ENCODE measurements at places on chromosomes 12 and 14.

- DNase-seq, result peak; percentile 40
Observed at GRCh38 chr12:128365651-128366231, 98.8 kb downstream of the TMEM132C start.

GRCh38 chr14:26791117-26791806 lies 193.4 kb upstream of the NOVA1 start:
- no peak for DNase-seq

DNA sequence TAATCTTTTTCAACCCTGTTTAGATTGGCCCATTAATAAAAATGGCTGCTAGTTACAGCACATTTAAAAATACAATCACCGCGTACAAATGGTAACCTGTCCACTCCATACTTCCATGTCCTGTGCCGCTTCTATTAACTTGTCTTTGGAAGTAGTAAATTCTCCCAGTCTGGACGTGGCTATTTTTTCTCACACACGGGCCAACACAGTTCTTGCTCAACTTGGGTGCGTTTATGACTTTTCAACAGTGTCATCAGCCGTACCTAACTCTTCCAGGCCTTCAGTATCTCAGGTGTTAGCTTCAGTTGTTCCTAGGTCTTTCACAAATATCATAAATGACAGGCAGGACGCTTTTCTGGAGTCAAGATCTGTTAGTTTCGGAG lies 475 bp upstream of the PCNX1 start:
- no peak for DNase-seq

GRCh38 chr12:54984658-54985376 lies at the start of gene TESPA1:
TSS of gene TESPA1 (minus strand) at chr12:54984762. CDS start at chr12:54974562, 10,200 bp downstream.
- no peak for DNase-seq

DNA sequence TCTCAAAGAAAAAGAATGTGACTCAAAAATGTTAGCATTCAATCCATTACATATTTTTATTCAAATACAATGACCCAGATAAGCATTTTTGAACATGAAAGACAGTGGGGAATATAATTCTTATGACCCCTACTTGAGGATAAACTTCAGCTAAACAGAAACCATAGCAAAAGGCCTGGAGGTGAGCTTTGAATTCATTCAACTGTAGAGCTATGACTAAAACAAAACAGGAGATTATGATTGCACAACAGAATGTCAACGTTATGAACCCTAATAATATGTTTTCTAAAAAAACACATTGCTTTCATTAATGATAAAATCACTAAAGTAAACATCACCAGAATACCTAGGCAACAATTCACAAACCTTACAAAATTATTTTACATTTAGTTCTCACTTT lies 27.8 kb downstream of the EFCAB11 start:
- DNase-seq, result no peak

- peak; percentile 18 for DNase-seq
Observed at GRCh38 chr14:25048170-25049016, 1.6 kb downstream of the STXBP6 start.

GRCh38 chr12:21340403-21340802 lies 5.7 kb upstream of the SLCO1A2 start:
- DNase-seq, result no peak

DNA sequence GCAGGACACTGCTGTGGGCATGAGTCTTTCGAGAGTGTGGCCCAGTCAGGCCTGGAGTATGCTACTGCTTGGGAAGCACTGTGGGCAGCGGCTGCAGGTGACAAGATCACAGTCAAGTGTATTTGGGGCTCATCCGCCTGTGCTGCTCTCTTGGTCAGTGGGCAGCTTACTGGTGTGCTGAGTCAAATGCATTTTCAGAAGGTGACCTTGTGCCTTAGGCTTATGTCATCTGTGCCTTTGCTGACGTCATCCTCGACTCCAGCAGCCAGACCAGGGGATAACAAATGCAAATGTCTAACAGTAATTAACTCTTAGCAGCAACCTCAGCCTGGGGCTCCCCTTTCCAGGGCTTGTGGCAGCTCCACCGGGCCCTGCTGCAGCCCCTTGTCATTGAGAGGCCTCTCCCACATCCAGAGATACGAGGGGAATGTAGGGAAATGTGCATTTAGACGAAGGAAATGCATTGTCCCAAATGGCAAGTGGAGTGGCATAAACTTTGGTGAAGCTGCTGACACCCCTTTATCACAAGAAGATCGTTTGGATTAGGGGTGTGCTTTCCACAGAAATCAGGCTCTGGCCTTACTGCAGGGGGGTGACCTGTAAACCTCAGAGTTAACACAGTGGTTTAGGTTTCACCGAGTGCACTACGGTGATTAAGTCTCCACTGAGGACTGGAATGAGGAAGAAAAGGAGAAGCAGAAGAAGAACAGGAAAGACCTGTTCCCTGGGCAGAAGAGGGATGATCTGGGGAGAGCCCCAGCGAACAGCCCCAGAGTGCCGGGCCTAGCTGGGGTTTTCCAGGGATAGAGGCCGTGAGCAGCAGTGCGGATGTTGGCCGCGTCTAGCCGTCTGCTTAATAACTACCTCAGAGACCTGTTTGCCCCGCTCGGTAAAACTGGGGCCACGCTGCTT lies 39.7 kb downstream of the PSMA6 start:
- DNase-seq, result no peak

GRCh38 chr12:124241776-124242528 lies 52.9 kb upstream of the RFLNA start:
- no peak for DNase-seq

GRCh38 chr14:101477648-101478047 lies 83.6 kb upstream of the DIO3 start:
- DNase-seq, result no peak

DNA sequence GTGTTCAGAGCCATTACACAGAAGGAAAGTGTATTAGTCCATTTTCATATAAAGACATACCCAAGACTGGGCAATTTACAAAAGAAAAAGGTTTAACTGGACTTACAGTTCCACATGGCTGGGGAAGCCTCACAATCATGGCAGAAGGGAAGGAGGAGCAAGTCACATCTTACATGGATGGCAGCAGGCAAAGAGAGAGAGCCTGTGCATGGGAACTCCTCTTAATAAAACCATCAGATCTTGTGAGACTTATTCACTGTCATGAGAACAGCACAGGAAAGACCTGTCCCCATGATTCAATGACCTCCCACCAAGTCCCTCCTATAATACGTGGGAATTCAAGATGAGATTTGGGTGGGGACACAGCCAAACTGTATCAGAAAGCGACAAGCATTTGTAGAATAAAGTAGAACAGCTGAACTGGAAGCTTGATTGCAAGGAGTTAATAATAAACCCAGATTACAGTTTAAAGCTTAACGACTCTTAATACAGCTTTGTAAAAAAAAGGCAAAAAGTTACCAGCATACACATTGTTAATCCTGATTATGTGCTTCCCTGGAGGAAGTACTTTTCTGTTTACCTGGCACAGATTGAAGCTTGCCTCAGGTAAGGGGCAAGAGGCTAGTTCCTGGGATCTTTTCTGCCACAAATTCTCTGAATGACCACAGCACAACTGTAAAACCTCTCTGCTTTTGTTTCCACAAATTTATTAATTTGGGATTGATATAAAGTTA lies 18.1 kb upstream of the STON2 start:
- no peak for DNase-seq

- no peak for DNase-seq
Observed at GRCh38 chr14:105123064-105123665, 45.4 kb downstream of the JAG2 start.

GRCh38 chr14:92384461-92385133 lies 61.6 kb downstream of the SLC24A4 start:
- DNase-seq, result no peak

- DNase-seq, result no peak
Observed at GRCh38 chr14:62778852-62779251, 266.4 kb downstream of the KCNH5 start.

DNA sequence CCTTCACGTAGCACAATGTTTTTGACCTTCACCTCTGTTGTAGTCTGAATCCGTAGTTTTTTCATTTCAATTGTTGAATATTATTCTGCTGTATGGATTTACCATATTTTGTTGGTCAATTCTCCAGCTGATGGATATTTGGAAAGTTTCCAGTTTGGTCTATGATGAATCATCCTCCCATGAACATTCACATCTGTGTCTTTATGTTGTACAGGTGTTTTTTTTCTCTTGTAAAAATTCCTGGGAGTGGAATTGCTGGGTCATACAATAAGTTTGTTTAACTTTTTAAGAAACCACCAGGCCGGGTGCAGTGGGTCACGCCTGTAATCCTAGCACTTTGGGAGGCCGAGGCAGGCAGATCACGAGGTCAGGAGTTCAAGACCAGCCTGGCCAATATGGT lies 36.7 kb upstream of the GNG2 start:
- no peak for DNase-seq

- DNase-seq, result no peak
Observed at GRCh38 chr14:54025661-54026060, 69.0 kb upstream of the BMP4 start.

DNA sequence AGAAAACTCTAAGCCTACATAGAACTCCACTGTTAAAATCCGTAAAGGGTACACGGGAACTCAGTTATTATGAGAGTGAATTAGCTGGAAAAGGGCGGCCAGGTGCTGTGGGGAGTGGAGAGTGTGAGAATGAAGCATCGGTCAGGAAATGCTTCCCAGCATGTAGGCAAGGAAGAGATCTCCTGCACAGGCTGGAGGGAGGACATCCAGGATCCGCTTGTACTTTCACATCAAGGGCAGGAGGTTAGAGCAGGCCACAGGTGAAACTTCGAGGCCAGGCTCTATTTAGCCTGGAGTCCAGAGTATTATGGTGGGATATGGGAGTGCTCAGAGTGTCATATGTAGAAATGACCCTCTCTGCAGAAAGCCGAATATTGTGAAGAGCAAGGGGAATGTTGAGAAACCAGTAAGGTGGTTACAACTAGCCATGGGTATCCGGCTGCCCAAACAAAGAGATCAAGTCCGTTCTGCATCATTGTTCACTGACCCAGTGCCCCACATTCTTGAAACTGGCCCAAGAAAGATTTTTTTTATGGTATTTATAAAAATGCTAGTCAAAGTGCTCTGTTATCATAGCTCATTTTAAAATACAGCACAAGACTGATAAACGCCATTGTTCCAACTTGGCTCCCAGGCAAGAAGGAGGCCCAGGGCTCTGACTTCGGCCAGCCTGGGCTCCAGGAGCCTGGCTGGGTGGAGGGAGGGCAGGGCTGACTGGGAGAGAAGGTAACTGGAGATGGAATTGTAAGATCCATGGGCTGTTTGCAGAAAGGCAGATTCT lies 79.4 kb upstream of the HIF1A start:
- no peak for DNase-seq

DNA sequence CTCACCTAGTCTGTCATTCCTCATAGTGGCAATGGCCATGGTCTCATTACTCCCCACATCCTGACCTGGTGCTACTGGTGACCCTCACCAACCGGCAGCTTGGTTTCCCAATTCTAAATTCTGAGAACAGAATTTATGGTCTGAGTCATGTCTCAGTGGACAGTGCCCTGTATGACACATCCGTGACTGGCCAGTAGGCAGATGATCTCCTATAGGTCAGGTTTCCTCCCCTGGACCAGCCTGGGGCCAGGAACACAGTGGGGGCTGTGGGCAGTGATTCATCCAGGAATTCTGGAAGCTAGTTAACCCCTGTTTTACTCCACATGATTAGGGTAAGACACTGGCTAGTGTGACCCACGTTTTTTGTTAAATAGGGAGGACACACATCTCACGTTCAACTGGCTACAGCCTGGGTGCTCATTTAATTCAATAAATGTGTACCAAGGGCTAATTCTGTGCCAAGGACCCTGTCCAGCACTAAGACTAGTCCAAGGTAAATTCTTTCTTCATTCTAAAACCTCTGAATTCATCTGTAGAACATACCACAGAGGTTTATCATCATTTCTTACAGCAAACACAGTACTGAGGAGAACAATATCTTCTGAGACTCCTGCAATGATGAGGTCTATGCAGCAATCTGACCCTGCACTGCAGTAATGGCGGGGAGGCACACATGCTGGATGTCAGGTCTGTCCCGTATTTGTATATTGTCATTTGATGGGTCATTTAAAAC lies 249.6 kb upstream of the TBX3 start:
- DNase-seq, result no peak

GRCh38 chr12:64747695-64748094 lies 11.5 kb downstream of the GNS start:
- no peak for DNase-seq

- DNase-seq, result no peak
Observed at GRCh38 chr12:115096588-115097397, 412.8 kb upstream of the TBX3 start.

- peak; percentile 14 for DNase-seq
Observed at GRCh38 chr12:54216797-54217661, 28.2 kb upstream of the SMUG1 start.

GRCh38 chr12:87086118-87086891 lies 830.1 kb upstream of the MGAT4C start:
- no peak for DNase-seq

DNA sequence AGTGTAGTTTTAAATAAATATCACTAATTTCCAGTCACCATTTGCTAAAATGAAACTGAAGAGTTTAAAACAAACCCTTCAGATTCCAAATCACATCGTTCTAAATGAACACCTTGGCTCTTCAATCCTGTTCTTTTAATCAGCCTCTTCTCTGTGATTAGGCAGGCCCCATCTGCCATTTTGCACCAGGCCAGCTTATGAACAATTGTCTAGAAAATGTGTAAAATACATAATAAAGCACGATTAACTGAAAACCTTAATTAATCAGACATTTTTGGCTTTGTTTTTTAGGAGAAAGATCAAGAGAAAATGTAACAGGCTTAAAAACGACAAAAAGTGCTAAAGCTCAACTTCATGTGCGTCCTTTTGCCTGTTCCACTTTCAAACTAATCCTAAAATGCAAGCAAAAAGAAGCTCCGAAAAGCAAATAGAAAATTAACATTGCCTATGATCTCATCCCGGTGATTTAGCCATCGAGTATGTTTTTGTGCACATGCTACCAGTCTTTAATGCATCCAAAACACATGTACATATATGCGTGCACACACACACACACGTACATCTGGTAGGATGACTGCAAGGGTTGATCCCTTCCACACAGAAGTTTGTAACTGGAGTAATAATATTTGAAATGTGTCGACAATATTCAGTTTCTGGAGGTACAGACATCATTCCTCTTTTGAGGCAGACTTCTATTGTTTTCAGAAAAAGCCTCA lies 288.6 kb downstream of the FOXN3 start:
- no peak for DNase-seq

GRCh38 chr12:57844709-57845477 lies 1.6 kb downstream of the CTDSP2 start:
- DNase-seq, result peak; percentile 48

- DNase-seq, result no peak
Observed at GRCh38 chr12:22121224-22121623, 75.2 kb downstream of the CMAS start.

DNA sequence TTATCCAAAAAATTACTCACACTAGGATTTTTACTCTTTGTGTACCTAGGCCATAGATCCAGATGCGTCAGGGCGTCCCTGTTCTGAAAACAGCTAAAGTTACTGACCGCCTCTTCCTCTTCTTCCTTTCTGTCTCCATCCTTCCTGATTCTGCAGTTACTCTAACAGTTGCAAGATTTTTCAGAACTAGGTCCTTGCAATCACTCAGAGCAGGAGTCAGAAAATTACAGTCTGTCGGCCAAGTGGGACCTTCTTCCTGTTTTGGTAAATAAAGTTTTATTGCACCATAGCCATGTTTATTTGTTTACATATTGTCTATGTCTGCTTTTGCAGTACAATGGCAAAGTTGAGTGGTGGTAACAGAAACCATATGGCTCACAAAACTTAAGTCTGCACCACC lies 25.6 kb upstream of the FGF6 start:
- DNase-seq, result no peak

Data from hypothalamus (tissue), 51 donors.